Daoy (cell line): ENCODE measurements at places on chromosomes 6 and 20. TPM values are rescaled to one million over a fixed set of nuclear protein-coding genes. Genes with fewer than 3 reads are reported as not detected.
A peak's percentile ranks its signal among the peaks of the same experiment; 100 is the strongest.

SCRT2 gene
- not detected in 2 replicates for total RNA-seq

MRAP2 gene
- 0.92 and 1.9 TPM in 2 replicates for total RNA-seq

SALL4 gene
- total RNA-seq: 0.83 and 0.86 TPM in 2 replicates

PRR18 gene
- 3.2 TPM in 1 of 2 replicates, not detected in the other for total RNA-seq

ALDH5A1 gene
- 2.1 and 3.4 TPM in 2 replicates for total RNA-seq

CYP24A1 gene
- total RNA-seq: 0.46 and 1.0 TPM in 2 replicates

GCLC gene
- total RNA-seq: 40.1 and 55.0 TPM in 2 replicates

GRCh38 chr6:170006900-170007467, 255.6 kb downstream of the ERMARD start:
- no peak for DNase-seq

DNA sequence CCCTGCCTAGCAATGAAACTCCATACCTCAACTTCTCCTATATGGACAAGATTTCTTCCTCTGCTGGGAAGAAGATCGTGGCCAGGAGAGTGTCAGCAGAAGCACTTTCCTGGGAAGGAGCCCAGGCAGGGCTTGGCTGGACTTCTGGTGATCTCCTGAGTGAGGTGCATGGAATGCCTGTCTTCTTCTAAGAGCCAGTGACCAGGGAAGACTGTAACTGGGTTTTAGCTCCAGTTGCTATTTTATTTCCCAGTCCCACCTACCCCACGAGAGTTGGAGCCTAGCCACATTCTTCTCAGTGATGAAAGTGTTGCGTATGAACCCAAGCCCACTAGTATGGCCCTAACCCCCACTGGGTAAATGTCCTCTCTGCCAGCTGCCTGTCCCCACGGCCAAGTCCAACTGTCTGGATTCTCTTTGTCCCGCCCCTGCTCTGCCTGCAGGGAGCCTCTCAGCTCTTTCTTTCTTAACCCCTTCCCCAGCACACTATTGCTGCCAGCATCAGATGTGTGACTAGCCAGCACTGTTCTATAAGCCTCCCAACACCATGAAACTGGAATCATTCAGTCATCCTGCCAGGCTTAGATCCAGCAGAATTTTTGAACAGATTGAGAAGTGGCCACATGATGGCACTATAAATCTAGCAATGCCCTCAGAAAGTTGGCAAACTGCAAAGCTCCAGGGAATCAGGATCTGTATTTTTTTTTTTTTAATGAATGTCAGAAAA, 69.8 kb upstream of the FAM184A start:
- DNase-seq: peak; percentile 67

DNA sequence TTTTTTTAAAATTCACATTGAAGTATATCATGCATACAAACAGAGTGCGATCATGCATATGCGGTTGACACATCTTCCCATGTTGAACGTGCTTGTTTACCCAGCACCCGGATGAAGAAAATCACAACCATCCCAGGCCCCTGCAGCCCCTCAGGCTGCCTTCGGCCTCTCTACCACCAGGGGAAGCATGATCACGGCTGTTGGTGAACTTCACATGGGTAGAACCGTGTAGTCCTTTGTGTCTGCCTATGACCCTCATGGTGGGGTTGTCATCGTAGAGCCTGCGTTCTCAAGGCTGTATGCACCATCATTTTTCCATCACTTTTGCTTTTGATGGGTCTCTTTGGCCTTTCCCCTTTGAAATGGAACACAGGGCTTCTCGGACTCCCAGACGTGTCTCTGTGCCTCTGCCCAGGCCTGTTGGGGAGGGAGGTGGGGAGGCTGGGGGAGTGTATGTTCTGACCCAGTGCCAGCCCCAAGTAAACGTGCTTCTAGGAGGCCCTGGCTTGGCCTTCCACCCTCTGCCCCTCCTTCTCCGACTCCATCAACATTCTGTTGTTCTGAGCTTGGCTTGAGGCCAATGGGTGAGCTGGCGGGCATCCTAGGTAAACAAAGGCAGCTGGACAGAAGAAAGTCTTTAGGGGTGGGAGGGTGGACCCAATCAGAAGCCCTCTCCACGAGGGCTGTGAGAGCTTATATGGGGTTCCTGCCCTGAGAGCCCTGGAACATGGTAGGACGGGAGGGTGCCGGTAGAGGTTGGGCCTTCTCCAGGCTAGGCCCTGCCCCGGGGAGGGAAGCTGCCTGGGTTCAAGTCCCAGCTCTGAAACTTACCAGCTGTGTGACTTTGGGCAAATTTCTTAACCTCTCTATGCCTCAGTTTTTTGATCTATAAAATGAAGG, 39.7 kb downstream of the TGM2 start:
- DNase-seq: peak; percentile 58

GRCh38 chr20:313948-314347, 11.4 kb upstream of the SOX12 start:
- DNase-seq: peak; percentile 23

DNA sequence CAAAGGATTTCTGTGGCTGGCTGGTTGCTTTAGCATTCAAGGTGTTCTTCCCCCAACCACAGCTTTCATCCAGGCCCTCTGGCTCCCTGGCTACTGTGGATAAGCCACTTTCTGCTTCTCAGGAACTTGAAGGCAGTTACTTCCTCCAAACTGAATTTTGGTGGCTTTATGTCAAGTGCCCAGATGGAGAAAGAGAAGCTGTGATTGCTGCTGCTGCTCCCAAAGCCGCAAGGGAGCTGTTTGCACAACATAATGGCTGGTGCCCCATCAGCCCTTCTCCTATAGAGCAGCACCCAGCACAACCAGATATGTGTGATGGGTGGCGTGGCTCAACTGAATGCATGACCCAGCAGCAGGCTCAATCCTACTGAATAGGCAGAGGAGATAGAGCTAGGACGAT, 465.2 kb downstream of the MAFB start:
- DNase-seq: no peak

DNA sequence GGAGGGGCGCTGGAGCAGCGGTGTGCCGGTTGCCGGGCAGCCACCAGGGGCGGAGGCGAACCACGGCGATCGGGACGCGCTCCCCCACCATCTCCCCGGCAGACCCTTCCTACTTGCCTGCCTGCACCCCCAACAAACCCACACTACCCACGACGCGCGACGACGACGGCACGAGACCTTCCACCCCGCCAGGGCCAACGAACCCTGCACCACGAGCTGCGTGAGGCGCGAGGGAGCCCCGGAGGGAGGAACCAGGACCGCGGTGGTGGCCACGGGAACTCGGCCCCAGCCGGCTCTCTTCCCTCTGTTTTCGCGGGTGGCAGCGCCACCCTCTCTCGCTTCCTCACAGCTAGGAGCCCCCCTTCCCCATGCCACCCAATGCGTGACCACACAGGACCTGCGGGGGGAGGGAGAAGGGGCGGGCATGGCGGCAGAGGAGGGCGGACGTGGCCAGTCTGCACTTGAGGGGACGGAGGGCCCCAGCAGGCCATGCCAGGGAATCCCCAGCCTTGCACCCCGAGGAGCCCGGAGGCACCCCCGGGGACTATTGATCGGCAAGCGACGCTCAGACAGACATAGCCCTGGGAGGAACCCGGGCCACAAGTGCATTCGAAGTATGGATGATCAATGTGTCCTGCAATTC, 1516.4 kb upstream of the DEFB115 start:
- DNase-seq: no peak

DNA sequence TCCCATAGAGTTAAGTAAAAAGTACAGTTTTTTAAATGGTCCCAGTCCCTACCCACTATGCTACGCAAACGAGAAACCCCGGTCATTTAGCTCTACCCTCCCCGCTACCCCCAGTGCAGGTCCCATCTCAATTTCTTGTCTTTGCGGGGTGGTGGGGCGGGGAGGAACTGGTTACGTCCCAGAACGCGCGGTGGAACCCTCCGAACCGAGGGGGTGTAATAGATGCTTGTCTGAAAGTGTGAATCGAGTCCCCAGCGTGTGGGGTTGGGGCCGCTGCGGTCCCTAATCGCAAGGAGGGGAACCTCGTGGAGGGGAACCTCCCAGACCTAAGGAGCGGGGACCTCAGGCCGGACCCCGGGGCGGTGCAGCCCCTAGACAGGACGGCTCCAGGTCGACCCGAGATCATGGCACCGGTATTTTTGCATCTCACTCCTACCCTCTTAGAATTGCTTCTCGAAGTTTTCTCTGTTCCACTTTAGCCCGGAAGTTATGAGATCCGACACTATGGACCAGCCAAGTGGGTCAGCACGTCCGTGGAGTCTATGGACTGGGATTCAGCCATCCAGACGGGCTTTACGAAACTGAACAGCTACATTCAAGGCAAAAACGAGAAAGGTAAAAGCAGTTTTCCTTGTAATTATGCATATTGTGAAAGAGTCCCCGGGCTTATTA, 779 bp downstream of the HEBP2 start:
- DNase-seq: no peak
